Tibial nerve (tissue), 4 donors: ENCODE measurements at places on chromosomes 13 and 19. TPM values are rescaled to one million over a fixed set of nuclear protein-coding genes. Genes with fewer than 3 reads are reported as not detected.

DNA sequence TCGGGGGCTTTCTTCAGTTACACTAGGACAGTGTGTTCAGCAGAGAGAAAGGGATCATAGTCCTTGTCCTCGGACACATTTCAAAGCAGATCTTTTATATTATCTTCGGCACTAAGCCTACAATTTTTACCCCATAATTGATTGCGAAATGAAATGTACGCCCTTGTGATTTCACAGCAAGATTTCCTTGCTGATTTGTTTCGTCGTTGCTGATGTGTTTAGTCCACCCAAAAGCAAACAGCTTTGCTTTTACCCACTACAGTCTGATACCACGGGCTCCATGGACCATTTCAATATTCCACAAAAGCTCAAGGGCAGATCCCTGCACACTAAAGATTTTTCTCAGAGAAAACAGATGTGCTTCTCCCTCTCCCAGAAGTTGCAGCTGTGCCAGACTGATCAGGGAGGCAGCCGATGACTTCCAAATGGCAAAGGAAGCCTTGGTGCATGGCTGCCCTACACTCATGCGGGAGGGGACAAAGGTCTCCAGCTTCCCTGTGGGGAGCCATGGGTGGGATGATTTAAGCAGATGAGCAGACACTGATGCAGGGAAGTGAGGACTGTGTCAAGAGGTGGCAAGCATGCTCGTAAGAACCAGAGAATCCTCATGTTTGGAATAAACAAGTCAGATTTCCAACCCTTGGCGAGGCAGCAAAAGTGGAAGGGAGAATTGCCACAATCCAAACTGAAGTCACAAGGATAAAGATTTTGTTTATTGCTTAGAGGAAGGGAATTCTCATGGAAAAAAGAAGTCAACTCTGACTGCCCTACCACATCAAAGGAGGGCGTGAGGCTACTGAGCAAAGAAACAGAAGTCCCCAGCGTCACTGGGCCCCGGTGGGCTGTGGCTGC is 81.1 kb downstream of the STK24 start:
- peak overlapping the region; percentile 90 for H3K27ac ChIP-seq
- H3K4me1 ChIP-seq = peaks cover 73% of the 10 kb centered on the region
- H3K27me3 ChIP-seq = no peaks in the 10 kb centered on the region

DNA sequence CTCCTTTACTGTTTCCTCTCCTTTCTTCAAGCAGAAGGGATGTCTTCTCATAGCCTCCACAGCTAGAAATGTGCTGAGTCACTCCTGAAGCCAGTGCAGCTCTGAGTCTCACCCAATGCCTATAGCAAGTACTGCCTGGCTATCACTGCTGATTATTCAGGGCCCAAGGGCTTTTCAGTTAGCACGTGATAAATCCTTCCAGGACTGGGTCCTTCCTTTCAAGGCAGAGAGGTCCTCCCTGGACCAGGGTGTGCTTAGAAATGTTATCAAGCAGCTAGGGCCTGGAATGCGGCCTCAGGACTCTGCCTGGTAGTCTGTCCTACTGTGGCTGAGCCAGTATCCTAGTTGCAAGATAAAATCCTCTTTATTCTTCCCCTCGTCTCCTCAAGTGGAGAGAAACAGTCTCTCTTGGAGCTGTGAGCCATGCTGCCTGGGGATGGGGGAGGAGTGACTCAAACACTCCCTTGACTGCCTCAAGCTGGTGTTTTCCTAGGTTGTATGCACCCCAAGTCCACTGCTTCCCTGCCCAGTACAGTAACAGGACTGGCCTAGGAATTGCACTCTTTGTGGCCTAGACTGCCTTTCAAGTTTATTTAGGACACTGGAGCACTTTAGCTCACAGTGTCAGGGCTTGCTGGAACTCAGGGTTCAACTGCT is 198.7 kb upstream of the SERP2 start:
- no peaks in the 10 kb centered on the region for H3K36me3 ChIP-seq
- no peaks in the 10 kb centered on the region for H3K27me3 ChIP-seq
- H3K4me1 ChIP-seq = no peaks in the 10 kb centered on the region
- H3K27ac ChIP-seq = no peak overlapping the region
- no peak overlapping the region for H3K4me3 ChIP-seq

DNA sequence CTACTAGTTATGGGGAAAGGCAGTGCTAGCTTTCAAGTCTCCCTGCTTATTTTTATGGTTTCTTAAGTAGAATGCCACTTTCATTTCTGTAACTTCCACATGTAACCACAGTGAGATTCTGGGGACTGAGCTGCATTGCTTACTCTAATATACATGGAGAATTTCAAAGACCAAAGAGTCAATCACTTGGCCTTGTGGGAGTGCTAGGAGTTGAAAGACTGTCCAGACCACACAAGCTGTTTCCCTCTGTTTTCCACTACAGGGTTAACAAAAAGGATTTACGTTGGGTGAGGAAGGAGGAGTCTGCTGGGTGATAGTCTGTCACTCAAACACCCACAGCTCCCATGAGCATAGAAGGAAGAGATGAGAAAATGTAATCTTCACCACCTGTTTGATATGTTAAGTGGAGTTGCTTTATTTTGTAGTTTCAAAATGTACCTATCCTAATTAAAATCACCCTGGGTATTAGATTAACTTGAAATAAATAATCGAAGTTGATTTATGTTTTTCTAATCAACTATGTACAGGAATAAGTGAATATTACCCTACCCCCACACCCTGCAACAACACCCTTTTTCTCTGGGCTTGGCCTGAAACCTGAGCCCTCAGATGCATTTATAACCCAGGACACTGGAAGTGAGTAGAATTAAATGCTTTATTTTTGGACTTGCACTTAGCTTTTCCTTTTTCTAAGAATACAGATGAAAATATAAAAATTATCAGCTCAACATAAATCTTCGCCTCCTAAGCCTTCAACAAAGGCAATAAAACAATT is 225.8 kb upstream of the SLC10A2 start:
- H3K36me3 ChIP-seq = no peaks in the 10 kb centered on the region
- no peaks in the 10 kb centered on the region for H3K4me1 ChIP-seq
- no peak overlapping the region for H3K4me3 ChIP-seq
- H3K27ac ChIP-seq = no peak overlapping the region
- DNase-seq = no peak

- DNase-seq = no peak
- H3K36me3 ChIP-seq = no peaks in the 10 kb centered on the region
- H3K27me3 ChIP-seq = no peaks in the 10 kb centered on the region
- no peaks in the 10 kb centered on the region for H3K4me1 ChIP-seq
- H3K4me3 ChIP-seq = no peak overlapping the region
Observed at GRCh38 chr13:33026489-33027152, 10.4 kb downstream of the KL start.

DNA sequence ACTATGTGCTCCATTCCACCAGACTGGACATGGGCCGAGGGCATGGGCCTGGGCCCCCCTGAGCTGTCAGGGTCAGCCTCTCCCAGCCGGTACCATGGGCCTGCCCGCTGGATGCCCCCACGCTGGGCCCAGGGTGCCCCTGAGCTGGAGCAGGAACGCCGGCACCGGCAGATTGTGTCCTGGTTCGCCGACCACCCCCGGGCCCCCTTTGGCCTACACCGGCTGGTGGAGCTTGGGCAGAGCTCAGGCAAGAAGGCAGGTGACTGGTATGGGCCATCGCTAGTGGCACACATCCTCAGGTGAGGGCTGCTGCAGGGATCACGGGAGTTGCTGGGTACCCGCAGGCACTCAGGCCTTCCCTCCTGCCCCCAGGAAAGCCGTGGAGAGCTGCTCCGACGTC is 3.1 kb downstream of the ATG4D start:
- no peak for DNase-seq
- H3K4me1 ChIP-seq = peaks cover 16% of the 10 kb centered on the region
- no peaks in the 10 kb centered on the region for H3K36me3 ChIP-seq
- no peaks in the 10 kb centered on the region for H3K27me3 ChIP-seq
- no peak overlapping the region for H3K4me3 ChIP-seq

DNA sequence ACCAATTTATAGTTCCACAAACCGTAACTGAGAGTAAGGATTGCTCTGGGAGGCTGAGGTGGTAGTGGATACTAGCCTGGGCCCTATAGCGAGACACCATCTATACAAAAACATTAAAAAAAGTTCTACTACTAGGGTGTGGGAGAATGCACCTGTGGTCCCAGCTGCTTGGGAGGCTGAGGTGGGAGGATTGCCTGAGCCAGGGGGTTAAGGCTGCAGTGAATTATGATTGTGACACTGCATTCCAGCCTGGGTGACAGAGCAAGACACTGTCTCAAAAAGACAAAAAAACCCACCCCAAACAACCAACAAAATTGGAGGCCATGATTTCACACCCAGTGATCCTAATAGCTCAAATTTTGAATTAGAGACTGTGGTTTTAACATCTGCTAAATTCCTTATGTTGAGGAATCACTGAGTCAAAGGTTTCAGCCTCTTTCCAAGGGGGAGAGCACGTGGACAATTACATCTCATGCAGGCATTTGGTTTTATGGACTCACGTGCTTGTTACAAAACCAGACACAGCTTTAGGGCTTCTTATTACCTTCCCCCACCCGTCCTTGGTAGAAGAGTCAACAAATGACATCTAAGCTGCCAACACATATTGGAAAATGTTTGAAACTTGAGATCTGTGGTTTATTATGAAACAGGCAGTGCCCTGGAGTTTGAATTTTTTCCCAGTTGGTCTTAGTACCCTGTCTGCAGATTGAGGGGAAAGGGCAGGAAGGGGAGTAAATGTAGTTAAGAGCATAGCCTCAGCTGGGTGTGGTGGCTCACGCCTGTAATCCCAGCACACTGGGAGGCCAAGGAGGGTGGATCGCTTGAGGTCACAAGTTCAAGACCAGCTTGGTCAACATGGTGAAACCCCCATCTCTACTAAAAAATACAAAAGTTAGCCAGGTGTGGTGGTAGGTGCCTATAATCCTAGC is 18.5 kb downstream of the CYP2A6 start:
- no peak overlapping the region for H3K27ac ChIP-seq
- H3K36me3 ChIP-seq = peaks cover 27% of the 10 kb centered on the region
- peaks cover 3% of the 10 kb centered on the region for H3K4me1 ChIP-seq
- H3K27me3 ChIP-seq = no peaks in the 10 kb centered on the region
- H3K4me3 ChIP-seq = no peak overlapping the region

DNA sequence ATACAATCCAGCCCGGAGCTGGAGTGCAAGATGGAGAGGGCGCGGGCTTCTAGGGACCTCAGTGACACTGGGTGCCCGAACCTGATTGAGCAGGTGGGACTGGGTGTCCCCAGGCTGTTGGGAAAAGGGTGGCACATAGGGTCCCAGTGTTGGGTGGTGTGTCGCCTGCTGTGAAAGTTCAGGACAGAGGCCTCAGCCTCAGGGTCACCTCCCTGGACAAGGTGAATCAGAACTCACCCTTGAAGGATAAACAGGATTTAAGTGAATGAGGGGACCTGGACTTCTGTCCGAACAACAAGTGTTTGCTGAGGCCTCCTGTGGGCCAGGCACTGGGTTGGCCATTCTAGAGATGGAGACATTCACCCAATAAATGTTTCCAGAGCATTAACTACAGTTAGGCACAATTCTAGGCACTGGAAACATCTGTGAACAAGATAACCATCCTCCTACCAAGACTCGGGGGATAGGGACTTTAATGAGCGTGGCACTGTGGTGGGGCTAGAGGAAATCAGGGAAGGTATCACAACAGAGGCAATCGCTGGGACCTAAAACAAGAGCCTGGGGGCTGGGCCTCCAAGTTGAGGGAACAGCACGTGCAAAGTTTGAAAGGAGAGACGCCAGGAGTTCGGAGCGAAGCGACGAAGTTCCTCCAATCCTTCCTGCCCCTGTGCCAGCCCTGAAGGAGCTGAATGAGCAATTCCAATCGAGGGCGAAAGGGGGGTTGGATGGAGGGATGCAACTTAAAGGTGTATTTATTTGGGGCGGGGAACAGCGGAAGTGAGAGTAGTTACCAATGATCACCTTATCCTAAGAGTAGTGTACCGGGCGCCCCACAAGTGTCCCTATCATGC is 921 bp upstream of the POLD1 start:
- no peaks in the 10 kb centered on the region for H3K27me3 ChIP-seq
- H3K27ac ChIP-seq = peak overlapping the region; percentile 88
- no peaks in the 10 kb centered on the region for H3K36me3 ChIP-seq
- peak; percentile 11 for DNase-seq
- peaks cover 58% of the 10 kb centered on the region for H3K4me1 ChIP-seq
- H3K4me3 ChIP-seq = peak overlapping the region; percentile 69

DNA sequence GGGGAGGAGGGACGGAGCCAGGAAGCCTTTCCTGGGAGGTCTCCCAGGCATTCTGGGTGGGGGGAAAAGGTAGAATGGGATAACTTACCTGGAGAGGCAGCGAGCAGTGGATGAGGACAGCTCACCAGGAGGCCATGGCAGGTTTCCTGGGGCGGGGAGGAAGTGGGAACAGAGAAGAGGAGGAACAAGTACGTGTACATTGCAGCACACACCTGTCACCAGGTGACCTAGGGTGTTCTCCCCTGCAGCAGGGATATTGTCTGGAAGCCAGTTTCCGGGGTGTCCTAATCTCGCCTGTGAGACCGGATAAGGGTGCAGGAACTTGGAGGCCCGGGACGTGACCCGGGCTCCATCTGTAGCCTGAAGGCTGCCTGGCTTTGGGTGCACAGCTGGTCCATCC is at the start of gene FUT3:
TSS of gene FUT3 (minus strand) at position 148 of the 400 bp plus-strand sequence.
- no peak for DNase-seq
- no peak within 1 kb of the TSS for H3K4me3 ChIP-seq
- no peak within 1 kb of the TSS for H3K27ac ChIP-seq
- no peaks in the 10 kb centered on the region for H3K36me3 ChIP-seq
- peaks cover 8% of the 10 kb centered on the region for H3K27me3 ChIP-seq

- peak overlapping the region; percentile 71 for H3K27ac ChIP-seq
- H3K4me1 ChIP-seq = peaks cover 16% of the 10 kb centered on the region
- no peak for DNase-seq
- no peaks in the 10 kb centered on the region for H3K36me3 ChIP-seq
Observed at GRCh38 chr13:51733374-51734298, 70.3 kb downstream of the DHRS12 start.

DNA sequence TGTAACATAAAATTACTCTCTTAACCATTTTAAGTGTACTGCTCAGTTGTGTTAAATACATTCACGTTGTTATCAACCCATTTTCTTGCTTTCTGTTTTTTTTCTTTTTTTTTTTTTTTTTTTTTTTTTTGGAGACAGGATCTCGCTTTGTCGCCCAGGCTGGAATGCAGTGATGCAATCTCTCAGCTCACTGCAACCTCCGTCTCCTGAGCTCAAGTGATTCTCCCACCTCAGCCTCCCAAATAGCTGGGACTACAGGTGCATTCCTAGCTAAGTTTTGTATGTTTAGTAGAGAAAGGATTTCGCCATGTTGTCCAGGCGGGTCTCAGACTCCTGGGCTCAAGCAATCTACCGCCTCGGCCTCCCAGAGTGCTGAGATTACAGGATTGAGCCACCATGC is 42.5 kb upstream of the C13orf42 start:
- H3K36me3 ChIP-seq = no peaks in the 10 kb centered on the region
- H3K4me3 ChIP-seq = no peak overlapping the region
- H3K4me1 ChIP-seq = no peaks in the 10 kb centered on the region
- H3K27ac ChIP-seq = no peak overlapping the region
- DNase-seq = no peak

GAPDHS gene
- not detected for total RNA-seq

CHAF1A gene
- total RNA-seq = 18.6 TPM

ERICH4 gene
- not detected for total RNA-seq

PTGIR gene
- 43.2 TPM for total RNA-seq

ZNF415 gene
- total RNA-seq = 5.5 TPM

CGB3 gene
- total RNA-seq = not detected
